ENCODE measurements at places on chromosomes 7 and 10. TPM values are rescaled to one million over a fixed set of nuclear protein-coding genes. Genes with fewer than 3 reads are reported as not detected.

CYP2C19 gene
- 4.5 TPM for total RNA-seq

- H3K27me3 ChIP-seq: no peaks in the 10 kb centered on the region
- DNase-seq: no peak
These were observed 252.6 kb upstream of the IGFBP3 start for GRCh38 chr7:46173476-46174195.

DNA sequence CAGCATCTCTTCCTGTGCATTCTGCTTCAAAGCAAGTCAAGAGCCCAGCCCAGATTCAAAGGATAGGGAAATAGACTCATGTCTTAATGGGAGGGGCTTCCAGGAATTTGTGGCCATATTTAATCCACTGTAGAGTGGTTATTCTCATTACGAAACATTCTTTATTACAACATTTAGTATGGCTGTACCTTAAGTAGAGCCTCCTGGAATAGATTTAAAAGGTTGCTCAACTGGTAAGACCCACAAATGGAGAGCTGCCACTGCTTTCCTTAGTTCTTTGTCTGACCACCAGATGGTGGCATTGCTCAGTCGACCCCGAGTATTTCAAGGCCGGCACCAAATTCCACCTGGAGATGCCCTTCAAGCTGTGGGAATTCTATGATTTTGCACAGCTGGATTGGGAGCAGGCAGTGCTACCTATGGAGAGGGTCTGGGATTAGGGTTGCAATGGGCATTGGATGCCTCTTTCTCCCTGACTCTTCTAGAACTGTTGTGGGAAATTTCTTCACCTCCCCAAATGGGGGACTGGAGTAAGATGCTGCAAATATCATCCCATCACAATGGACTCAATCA is 102.2 kb downstream of the RBM20 start:
- H3K27ac ChIP-seq: no peak overlapping the region
- H3K4me1 ChIP-seq: no peaks in the 10 kb centered on the region
- DNase-seq: peak; percentile 64
- peaks cover 27% of the 10 kb centered on the region for H3K27me3 ChIP-seq

GRCh38 chr10:79927111-79927828 is 21.6 kb downstream of the SFTPD start:
- no peaks in the 10 kb centered on the region for H3K4me1 ChIP-seq
- no peak overlapping the region for H3K4me3 ChIP-seq
- no peak overlapping the region for H3K27ac ChIP-seq
- H3K27me3 ChIP-seq: peaks cover 95% of the 10 kb centered on the region

GRCh38 chr7:140080919-140081318 is 18.2 kb upstream of the PARP12 start:
- DNase-seq: no peak
- H3K4me3 ChIP-seq: no peak overlapping the region
- no peaks in the 10 kb centered on the region for H3K36me3 ChIP-seq
- no peak overlapping the region for H3K27ac ChIP-seq
- H3K4me1 ChIP-seq: no peaks in the 10 kb centered on the region
- peaks cover 14% of the 10 kb centered on the region for H3K27me3 ChIP-seq

MMD2 gene
- total RNA-seq: not detected

DNA sequence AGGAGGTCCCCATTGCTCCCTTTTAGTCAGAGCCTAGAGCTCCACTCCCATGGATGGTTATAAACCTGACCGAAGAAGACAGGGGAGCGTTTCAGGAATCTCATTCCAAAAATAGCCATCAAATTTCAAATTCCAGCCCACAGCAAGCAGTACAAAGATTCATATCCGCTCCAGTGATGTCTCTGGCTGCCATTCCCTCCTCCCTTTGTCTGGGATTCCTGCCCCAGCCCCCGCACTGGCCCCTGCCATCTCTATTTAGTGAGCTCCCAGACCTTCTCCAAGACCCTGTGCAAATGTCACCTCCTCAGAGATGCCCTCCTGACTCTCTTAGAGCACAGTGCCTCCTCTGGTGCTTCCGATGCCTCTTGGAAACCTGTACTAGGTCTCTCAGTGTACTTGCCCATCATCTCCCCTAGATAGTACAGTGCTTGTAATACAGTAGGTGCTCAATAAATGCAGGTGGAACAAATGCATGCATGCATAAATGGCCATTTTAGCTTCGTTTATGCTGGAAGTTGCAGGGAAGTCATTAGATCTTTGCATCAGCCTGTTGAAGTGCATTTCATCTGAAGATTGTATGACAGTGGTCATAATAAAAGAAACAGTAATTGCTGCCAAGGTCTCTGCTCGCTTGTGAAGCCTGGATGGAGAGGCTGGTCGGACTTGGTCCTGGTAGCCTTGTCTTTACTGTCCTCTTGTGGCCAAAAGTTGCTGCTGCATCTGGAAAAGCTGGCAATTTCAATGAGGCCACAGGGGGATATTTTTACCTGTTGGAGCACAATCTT is 32.0 kb upstream of the HABP2 start:
- H3K27ac ChIP-seq: no peak overlapping the region
- peaks cover 52% of the 10 kb centered on the region for H3K27me3 ChIP-seq
- peak; percentile 54 for DNase-seq
- no peak overlapping the region for H3K4me3 ChIP-seq

PRPS1L1 gene
- not detected for total RNA-seq

RNLS gene
- total RNA-seq: 7.1 TPM

FAM25A gene
- total RNA-seq: not detected

CSTF2T gene
- 32.3 TPM for total RNA-seq

DNA sequence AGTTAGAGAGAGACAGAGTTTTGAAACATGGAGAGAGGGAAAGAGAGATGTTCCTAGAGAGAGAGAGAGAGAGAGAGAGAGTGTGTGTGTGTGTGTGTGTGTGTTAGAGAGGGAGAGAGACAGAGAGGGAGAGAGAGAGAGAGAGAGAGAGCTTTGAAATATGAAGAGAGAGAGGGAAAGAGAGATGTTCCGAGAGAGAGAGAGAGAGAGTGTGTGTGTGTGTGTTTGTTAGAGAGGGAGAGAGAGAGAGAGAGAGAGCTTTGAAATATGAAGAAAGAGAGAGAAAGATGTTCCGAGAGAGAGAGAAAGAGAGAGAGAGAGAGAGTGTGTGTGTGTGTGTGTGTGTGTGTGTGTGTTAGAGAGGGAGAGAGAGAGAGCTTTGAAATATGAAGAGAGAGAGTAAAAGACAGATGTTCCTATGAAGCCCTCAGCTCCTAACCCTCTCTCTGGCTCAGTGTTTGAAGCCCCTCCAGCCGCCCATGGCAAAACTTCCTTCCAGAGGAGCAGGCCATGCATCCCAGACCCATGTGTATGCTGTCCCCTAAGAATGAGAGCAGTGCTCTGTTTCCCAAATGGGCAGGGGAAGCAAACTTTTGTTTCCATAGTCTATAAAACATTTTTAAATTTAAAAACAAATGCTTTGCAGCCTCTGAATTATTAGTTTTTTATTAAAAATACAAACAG is 130.9 kb downstream of the KCNMA1 start:
- H3K36me3 ChIP-seq: no peaks in the 10 kb centered on the region
- no peak for DNase-seq
- H3K27me3 ChIP-seq: peaks cover 15% of the 10 kb centered on the region
- no peak overlapping the region for H3K27ac ChIP-seq
- peaks cover 22% of the 10 kb centered on the region for H3K4me1 ChIP-seq

FEZF1 gene
- 0.22 TPM for total RNA-seq

LLCFC1 gene
- total RNA-seq: not detected

- H3K4me3 ChIP-seq: no peak overlapping the region
- peaks cover 21% of the 10 kb centered on the region for H3K4me1 ChIP-seq
- peak; percentile 49 for DNase-seq
- H3K27me3 ChIP-seq: no peaks in the 10 kb centered on the region
- no peaks in the 10 kb centered on the region for H3K36me3 ChIP-seq
These were observed 598.8 kb downstream of the SUGCT start for GRCh38 chr7:40733578-40733977.

- peaks cover 71% of the 10 kb centered on the region for H3K27me3 ChIP-seq
- no peaks in the 10 kb centered on the region for H3K36me3 ChIP-seq
- DNase-seq: no peak
- no peaks in the 10 kb centered on the region for H3K4me1 ChIP-seq
- no peak overlapping the region for H3K4me3 ChIP-seq
These were observed 71.7 kb downstream of the IKZF1 start for GRCh38 chr7:50376056-50376820.

DNA sequence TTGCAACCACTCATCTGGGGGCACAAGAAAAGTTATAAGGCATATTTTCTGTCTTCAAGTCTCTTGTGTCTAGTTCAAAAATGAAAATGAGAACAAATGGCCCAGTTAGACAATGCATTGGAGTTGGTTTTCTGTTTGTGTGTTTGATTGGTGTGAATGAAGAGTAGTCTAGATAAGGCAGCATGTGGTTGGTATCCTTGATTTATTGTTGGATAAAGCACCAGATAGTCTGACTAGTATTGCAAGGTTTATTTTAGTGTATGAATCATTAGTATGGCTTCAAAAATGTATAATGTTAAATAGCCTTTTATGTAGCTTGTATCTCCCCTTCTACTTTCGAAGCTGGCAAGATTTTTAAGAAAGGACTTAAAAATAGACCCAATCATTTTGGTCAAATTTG is 237.3 kb downstream of the CDK14 start:
- no peak overlapping the region for H3K27ac ChIP-seq
- H3K27me3 ChIP-seq: no peaks in the 10 kb centered on the region
- no peaks in the 10 kb centered on the region for H3K36me3 ChIP-seq
- H3K4me1 ChIP-seq: peaks cover 32% of the 10 kb centered on the region
- DNase-seq: no peak

MUC3A gene
- 6.3 TPM for total RNA-seq

GRCh38 chr7:144113651-144114050 is 4.3 kb downstream of the OR2A2 start:
- no peak overlapping the region for H3K27ac ChIP-seq
- DNase-seq: no peak
- no peaks in the 10 kb centered on the region for H3K4me1 ChIP-seq
- no peak overlapping the region for H3K4me3 ChIP-seq
- H3K27me3 ChIP-seq: no peaks in the 10 kb centered on the region
- no peaks in the 10 kb centered on the region for H3K36me3 ChIP-seq

GRCh38 chr7:78578686-78579085 is 780.1 kb downstream of the PHTF2 start:
- H3K4me3 ChIP-seq: no peak overlapping the region
- H3K27me3 ChIP-seq: no peaks in the 10 kb centered on the region
- no peaks in the 10 kb centered on the region for H3K36me3 ChIP-seq
- no peak overlapping the region for H3K27ac ChIP-seq

CNNM2 gene
- total RNA-seq: 3.2 TPM

UCN3 gene
- total RNA-seq: not detected

DNA sequence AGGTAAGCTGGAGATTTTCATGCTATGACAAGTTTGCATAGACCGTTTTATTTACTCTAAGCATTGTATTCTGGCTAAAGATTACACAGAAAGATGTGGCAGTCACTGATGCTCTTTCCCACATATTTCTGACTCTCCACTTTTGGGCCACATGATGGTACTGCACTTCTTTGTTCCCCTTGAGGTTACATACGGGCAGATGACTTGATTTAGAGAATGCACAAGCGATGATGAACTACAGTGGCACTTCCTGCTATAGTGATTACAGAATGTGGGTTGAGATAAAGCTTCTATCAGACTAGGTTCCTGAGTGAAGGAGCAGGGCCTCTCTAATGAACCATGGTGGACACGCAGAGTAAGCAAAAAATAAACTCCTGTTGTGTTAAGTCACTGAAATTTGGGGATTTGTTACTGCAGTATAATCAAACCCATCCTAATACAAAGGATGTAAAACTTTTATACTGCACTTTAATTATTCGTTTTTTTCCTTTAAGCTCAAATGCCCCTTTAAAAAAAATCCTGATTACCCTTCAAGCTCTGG is 177.9 kb downstream of the TAX1BP1 start:
- no peak overlapping the region for H3K27ac ChIP-seq
- H3K4me3 ChIP-seq: no peak overlapping the region
- no peak for DNase-seq
- H3K27me3 ChIP-seq: no peaks in the 10 kb centered on the region

PDE6C gene
- not detected for total RNA-seq

ERVW-1 gene
- total RNA-seq: not detected

DNA sequence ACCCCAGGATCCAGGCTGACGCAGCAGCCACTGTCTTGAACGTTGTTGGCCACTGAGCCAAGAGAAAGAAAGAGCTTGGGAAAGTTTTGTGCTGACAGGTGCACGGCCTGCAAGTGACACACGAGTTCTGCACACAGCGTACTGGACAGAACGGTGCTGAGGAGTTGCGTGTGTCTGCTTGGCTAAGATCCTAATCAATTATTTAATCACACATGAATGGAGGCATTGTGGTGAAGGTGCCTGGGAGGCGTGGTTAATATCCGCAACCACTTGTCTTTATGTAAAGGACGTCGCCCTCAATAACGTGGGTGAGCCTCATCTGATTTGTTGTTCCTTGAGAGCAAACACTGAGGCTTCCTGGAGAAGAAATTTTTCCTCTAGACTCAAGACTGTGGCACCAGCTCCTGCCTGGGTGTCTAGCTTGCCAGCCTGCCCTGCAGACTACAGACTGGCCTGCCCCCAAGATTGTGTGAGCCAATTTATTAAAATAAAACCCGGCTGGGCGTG is 16.6 kb upstream of the GNA12 start:
- H3K27ac ChIP-seq: peak overlapping the region; percentile 98
- H3K36me3 ChIP-seq: peaks cover 30% of the 10 kb centered on the region
- DNase-seq: peak; percentile 93
- peaks cover 54% of the 10 kb centered on the region for H3K4me1 ChIP-seq
- H3K4me3 ChIP-seq: peak overlapping the region; percentile 67
